NCI-H187 treated with DMSO at 0.1 percent for 48 hours (cell line): ENCODE measurements at places on chromosomes 2 and 18.

DNA sequence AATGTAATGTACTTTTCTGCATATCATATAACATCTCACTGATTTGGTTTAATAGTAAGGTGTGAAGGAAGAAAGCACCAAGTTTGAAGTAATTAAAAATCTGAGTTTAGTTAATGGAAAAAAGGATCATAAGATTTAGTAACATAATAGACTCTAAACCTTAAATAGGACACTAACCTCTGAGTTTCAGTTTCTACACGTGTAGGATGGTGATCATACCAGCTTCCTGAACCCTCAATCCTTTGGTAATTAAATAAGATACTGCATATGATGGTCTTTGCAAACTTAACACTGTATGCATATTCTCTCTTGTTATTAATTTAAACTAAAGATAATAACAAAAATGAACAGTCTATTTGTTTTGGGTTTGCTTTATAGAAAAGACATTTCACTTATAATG is 216.8 kb downstream of the NUP35 start:
- no peak for DNase-seq

DNA sequence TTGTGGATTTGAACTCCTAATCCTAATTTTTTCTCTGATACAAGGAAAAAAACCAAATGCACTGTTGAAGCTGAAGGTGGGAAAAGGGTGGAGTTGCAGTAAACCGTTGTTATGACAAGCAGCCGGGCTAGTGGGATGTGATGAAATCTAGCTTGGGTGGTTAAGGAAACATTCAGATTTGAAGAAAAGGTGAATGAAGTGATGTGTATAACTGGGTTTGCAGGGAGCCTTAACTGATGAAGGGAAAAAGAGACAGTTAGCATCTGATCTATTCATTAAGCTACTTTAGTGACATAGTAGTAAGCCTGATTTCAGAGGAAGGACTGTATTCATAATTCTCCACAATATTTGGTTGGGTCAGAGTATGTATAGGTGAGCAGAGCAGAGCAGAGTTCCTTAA is 3.5 kb downstream of the EML6 start:
- no peak for DNase-seq

GRCh38 chr2:195683174-195683573 is 26.1 kb downstream of the SLC39A10 start:
- no peak for DNase-seq

- no peak for DNase-seq
Measured at GRCh38 chr2:232353096-232353495, 25.5 kb upstream of the ALPP start.

DNA sequence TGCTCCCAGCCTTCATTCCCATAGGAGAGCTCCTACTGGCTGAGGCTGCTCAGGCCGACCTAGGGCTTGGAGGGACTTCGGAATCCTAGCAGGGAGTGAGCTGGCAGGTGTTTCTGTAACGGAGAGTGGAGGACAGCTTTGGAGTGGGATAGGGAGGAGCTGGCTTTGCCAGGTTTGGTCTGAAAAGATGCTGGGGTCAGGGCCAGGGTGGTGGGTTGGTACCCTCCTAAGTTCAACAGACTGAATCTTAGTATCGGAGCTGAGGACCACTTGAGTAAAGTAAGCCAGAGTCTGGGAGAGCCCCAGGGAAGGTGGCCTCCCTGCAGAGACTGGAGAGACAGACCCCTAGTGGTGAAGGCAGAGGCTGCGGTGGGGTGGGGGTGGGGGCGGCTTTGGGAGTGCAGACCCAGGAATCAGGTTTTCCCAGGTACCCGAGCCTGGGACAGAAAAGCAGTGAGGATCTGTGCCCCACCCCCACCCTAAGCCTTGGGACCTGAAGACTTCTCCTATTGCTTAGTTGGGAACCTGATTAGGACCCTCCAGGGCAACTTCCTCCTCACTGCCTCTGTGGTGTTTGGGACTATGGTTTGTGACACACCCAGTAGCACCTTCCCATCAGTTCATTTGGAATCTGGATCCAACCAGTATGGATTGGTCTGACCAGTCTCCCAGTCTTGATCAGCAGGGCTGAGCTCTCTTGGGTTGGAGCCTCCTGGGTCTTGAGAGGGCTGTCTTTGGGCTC is 3.0 kb downstream of the CNNM4 start:
- no peak for DNase-seq

DNA sequence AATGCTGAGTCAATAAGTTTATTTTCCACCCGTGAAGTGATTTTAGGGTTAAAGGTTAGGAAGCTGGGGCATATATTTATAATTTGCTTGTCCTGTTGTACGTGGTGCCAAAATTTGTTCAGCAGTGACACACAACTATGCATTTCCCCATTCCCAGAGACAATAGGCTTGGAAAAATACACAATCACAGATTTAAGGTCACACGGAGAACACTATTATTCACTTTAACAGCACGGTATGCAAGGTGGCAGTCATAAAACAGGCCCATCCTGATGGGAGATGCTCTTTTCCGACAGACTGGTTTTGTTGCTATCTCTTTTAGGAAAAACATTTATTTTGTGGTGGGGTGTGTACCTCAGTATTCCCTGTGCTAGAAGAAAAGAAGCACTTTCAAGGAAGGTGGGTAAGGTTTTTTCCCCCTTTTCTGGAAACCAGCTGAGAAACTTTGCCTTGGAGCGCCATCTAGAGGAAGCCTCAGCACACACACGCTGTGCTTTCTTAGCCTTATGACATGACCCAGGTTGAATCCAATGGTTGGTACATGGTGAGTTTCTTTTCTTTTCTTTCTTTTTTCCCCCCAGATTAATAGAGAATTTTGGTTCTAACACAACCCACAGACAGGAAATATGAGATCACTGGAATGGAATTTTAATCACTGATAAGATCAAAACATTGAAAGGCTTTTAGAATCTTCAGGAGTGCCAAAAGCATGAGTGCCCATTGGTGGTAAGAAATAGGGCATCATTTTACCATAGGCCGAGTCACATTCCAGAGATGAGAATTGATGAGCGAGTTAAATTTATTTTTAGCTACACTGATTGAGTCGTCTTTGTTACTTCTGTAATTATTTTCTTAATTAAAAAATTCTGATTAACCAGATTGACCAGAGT is 332.1 kb downstream of the AGPS start:
- no peak for DNase-seq

- no peak for DNase-seq
Measured at GRCh38 chr2:74039611-74040010, 54.9 kb downstream of the TET3 start.

- no peak for DNase-seq
Measured at GRCh38 chr18:26543373-26543772, 5.0 kb downstream of the KCTD1 start.

DNA sequence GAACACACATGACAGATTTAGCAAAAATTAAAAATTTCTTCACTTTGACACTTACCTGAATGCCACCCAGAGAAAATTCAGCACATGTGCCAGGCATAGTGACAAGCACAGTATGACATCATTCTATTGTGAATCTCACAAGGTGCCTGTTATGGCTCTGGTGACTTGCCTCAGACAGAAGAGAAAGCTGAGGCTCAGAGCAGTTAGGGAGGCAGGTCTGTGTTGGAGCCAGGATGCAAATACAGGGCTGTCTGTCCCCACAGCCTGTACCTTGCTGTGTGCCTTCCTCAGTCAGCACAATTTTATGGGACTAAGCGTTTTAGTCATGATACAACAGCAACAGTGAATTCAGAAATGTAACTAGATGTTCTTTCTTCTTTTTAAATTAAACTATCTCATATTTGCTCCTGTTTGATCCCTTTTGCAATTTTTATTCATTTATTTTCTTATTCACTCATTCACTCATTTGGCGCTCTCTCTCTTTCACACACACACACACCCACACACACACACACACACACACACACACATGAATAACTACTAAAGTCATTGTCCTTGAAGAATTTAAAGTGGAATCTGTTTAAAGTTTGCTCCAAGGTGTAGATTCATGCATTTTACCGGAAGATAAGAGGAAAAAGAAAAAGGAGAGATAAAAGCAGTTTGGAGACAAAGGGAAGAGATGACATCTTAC is 37.9 kb upstream of the CTAGE1 start:
- DNase-seq = no peak

- no peak for DNase-seq
Measured at GRCh38 chr2:42101206-42102023, 53.6 kb downstream of the PKDCC start.

- peak; percentile 94 for DNase-seq
Measured at GRCh38 chr2:97740590-97741182, 27.3 kb downstream of the ZAP70 start.

GRCh38 chr18:70559446-70559845 is 270.6 kb downstream of the SOCS6 start:
- DNase-seq = no peak

DNA sequence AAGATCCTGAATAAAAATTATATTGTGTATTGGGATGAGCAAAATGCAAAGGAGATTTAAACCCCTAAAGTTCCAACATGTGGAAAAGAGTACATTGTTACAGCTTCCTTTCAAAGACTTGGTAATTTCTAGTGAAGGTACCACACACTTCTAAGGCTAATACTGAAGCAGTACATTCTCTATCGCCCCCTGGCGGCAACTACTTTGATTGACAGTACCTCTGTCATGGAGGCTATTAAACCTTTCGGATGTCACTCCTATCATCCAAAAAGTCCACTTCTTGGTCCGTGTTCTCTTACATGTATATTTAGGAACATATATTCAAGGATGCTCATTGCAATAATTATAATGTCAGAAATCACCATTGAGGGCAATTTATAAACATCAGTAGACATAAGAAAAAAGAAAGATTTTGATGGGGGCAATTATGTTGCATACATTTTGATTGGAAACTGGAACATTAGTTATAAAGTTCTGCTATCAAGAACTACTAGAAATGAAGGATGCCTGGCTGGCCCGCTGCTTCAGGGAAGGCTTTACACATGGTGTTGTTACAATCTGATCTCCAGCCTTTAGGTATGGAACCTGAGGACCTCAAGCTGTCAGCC is 601.6 kb downstream of the CPS1 start:
- DNase-seq = no peak

GRCh38 chr2:47311764-47312490 is 91.0 kb upstream of the MSH2 start:
- no peak for DNase-seq

- no peak for DNase-seq
Measured at GRCh38 chr2:181183878-181184542, 203.6 kb downstream of the UBE2E3 start.

GRCh38 chr2:85012855-85013254 is 41.9 kb downstream of the KCMF1 start:
- DNase-seq = no peak

GRCh38 chr2:129193961-129194360 is 785.5 kb upstream of the RAB6C start:
- DNase-seq = no peak

DNA sequence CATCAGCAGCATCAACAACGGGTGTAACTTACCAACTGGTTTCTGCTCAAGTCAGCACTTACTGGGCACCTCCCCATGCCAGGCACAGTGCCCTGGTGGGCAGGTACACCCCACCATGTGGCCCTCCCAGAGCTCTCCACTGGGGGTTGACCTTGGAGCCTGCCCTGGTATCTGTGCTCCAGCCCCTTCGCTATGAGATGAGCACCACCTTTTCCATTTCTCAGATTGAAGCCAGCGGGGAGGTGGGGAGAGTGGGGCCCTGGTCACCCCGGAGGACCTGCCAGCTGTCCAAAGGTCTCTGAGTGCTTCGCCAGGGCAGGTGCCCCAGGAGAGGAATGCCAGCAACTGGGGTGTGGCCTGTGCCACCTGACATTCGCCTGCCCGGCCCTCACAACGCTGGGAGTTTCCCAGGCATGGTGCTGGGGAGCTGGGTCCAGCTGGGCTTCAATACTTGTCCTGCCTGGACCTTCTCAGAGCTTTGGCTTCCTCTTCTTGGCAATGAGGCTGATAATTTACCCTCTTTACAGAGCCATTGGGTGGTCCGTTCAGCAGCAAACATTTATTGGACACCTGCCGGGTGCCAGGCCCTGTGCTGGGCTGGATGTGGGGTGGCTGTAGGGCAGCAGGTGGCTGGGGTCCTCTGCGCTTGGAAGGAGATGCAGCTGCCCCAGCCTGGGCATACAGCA is 5.9 kb upstream of the ZAP70 start:
- no peak for DNase-seq

- DNase-seq = no peak
Measured at GRCh38 chr2:24514820-24515219, 23.8 kb downstream of the NCOA1 start.

DNA sequence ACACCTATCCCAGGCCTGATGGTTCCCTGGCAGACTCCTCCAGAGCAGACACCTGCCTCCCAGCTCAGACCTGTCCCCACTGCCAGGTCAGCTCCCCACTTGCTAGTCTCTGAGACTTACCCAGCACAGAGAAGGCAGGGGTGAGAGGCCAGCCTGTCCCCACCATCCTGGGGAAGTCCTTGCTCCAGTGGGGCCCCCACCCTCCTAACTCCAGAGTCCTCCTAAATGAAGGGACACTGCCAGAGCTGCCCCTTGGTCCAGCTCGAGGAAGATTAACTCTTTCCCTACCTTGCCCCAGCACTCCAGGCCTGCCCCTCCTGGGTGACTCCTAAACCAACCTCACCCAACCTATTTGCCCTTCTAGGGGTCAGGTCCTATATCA is 30.4 kb upstream of the TNS1 start:
- no peak for DNase-seq

DNA sequence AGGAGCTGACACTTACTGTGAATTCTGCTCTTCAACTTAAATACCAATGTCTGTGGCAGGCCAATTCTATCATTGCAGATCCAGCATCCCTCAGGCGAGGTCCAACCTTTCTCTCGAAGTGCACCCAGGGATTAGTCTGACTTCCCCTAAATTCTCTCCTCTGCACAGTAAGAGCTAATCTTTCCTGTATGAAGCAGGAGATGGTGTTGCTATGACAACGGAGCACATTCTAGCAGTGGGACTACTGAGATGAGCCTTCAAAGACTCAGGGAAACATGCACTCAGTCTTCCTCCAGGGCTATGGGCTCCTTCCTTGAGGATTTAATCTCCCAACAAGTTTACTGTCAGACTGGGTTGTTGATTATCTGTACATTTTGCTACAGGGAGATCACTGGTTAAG is 176.3 kb downstream of the NOL4 start:
- DNase-seq = no peak

- DNase-seq = no peak
Measured at GRCh38 chr2:6425032-6425431, 440.7 kb downstream of the CMPK2 start.

- DNase-seq = no peak
Measured at GRCh38 chr2:64402876-64403275, 51.1 kb upstream of the LGALSL start.

DNA sequence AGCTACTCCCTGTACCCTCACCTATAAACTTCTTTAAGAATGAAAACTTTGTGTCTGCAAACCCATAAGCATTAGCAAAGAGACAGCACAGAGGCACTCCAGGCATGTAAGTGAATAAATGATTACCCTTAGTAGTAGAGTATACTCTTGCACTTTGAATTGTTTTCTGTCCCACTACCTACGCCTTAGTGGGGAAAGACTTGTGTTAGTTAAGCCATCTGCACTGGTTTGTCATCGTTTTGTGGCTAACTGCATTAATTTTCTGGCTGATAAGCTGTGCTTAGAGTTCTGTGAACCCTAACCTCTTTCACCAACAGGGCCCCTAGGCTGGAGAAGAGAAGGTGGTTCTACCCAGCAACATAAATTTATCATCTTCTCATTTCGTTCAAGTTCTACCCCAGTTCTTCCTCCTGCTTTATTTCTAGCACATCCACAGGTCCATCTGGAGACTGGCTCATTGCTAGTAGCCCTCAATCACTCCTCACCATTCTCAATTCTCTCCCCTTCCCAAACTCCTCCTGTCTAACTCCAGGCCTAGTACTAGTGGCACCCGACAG is 710 bp downstream of the LMAN2L start:
- DNase-seq = no peak
